C1 segment of cervical spinal cord (tissue), 14 donors: ENCODE measurements at places on chromosomes 4 and X.

- no peak for DNase-seq
Measured at GRCh38 chr4:136800248-136800647, 732.0 kb downstream of the PCDH18 start.

GRCh38 chrX:57289089-57289488 lies 2.6 kb downstream of the FAAH2 start:
- DNase-seq = no peak

DNA sequence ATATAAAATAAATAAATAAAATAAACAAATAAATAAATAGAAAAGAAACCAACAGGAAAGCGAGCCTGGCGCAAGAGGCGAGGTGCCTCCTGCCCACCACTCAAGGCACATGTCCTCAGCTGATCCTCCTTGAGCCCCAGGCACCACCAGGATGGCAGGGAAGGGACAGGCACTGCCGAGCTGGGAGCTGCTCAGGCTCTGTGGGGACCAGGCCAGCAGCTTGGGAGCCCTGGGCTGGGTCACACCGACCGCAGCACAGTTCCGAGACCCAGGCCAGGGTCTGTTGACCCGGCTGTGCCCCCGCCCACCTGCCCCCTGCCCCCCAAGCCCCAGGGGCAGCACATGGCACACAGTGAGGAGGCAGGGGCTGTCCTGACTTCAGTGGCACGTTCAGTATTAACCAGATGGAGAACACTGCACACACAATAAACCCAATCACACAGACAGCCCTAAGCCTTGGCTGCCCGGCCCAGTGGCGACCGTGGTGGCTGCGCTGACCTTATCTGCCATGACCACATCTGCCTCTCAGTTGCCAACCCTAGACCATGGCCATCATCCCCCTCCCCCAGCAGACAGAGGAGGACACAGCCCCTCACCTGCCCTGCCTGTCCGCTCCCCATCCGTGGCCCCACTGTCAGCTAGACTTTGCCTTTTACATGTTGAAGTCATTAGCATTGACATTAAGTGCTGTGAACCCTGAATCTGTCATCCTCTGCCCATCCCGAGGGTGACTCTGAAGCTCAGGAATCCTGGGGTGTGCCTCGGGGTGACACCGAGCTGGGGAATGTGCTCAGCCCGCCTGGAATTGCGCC lies 2.9 kb upstream of the TREX2 start:
- no peak for DNase-seq

- DNase-seq = no peak
Measured at GRCh38 chrX:38205039-38205438, 15.6 kb downstream of the SRPX start.

- no peak for DNase-seq
Measured at GRCh38 chr4:76546759-76547742, 112.0 kb downstream of the SHROOM3 start.

- DNase-seq = no peak
Measured at GRCh38 chr4:188955066-188955465, 815.8 kb downstream of the TRIML1 start.
